Activated naive CD4-positive, alpha-beta T cell treated with Interleukin-2 at 50 U/mL for 16 hours (primary cell): ENCODE measurements at places on chromosomes 12 and 14.

GRCh38 chr12:110180591-110181005 is 56.4 kb downstream of the IFT81 start:
- DNase-seq, result no peak

- DNase-seq, result no peak
These were observed 14.0 kb downstream of the XPOT start for GRCh38 chr12:64418209-64418608.

DNA sequence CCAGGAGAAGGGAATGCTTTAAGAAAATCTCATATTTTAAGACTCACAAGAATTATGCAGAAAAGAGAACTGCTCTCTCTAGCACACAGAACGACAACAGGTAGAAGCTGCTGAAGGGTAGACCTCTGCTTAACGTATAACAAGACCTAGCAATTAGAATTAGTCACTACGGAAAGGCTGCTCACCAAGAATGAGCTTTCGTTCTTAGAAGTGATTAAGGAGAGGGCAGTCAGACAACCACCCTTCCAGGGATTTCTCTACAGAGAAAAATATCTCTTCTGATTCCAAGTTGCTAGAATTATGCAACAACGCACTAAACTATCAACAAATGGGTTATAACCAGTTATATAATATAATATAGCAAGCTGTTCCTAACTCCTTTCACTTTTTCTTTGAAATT is 18.6 kb downstream of the LRIG3 start:
- DNase-seq, result no peak

DNA sequence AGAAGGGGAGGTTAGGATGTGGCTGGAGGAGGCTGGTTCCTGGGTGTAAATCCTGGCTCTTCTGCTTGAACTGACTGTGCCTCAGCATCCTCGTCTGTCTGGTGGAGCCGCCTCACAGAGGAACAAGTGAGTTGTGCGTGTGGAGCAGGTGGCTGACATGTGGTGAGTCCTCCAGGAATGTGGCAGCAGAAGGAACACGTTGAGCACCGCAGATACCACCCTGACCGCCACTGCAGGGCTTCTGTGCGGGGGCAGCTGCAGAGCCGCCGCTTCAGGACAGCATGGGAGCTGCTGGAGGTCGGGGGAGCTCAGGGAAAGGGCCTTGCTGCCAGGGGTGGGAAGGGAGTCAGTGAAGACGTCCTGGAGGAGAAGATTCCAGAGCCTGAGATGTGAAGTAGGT is 48.9 kb downstream of the TRAF3 start:
- DNase-seq, result no peak
